ENCODE measurements at places on chromosomes 2 and 18.
A peak's percentile ranks its signal among the peaks of the same experiment; 100 is the strongest.

- no peak for DNase-seq
Observed at GRCh38 chr18:36191711-36192110, 4.4 kb downstream of the MOCOS start.

DNA sequence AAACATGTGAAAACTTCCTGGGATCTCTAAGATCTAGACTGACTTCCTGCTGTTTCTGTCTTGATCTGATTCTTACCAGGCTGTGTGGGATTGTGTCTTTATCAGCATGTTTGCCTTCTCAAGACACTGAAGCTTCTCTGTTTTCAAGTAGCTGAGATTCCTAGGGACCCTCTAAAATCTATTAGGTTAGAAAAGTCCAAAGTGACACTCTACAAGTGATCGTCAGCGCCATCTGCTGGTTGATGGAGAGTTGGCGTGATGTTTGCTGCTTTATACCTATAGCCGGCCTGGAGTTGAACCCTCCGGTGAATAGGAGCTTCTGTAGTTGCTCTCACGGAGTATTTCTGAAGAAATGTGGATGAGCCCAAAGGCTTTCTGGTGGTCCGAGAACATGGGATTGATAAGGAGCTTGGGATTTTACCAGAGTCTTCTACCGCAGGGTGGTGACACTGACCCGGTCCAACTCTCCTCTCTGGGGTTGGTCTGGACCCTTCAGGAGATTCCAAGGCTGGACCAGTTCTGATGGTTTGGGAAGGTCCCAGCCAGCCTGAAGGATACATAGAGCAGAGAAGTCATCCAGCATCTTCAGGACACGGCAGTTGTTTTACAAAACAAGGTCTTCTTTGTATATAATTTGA lies 96.0 kb upstream of the TTC39C start:
- DNase-seq, result peak; percentile 60

DNA sequence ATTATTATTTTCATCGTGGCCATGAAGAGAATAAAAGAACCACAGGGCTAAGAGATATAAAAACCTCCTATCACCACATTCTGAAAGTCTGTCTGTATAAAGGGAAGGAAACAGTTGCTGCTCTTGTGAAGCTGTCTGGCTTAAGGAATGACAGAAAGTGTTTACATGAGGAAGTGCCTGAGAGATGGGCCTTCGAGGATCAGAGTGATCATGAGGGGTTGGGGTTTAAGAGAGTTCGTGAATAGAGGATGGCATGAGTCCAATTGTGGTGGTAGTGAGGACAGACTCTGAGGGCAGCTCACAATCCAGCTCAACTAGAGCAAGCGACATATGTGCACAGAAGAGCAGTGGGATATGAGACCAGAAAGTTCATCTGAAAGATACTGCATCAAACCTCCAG lies 65.8 kb upstream of the PIEZO2 start:
- DNase-seq, result no peak

DNA sequence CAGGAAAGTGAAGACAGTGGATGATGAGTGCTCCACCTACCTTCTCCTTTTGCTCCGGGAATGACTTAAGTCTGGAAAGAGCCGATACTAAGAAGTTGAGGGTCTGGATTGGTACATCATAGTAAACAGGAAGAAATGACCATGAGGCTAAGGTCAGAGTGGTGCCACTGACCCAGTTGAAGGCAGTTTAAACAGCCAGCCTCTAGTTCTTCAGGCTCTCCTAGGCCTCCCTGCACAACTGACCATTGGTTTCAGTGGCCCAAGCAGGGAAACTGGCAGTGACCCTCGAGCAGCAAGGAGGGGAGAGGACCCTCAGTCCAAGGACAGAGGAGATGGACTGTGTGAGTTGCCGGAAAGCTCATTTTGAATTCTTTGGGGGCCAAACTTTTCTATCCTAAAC lies 119.1 kb downstream of the MAP4K4 start:
- no peak for DNase-seq

- DNase-seq, result no peak
Observed at GRCh38 chr18:49279041-49279440, 181.4 kb downstream of the DYM start.

GRCh38 chr2:54384301-54385203 lies 71.6 kb upstream of the SPTBN1 start:
- DNase-seq, result peak; percentile 75

DNA sequence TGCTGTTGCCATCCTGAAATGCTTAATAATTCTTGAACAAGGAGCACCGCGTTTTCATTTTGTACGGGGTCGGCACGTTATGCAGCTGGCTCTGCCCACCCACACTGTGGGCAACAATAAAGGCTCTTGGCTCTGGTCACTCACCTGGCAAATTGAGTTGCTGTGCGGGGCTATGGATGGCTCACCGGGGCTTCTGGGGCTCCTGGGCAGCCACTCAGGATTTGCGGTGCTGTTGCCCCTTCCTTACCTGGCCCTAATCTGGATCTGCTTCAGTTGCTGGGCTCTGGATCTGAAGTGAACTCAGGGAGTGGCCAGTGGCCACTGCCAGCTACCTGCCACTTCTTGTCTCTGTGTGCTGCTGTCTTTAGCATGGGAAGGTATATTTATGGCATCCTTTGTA lies 22.7 kb downstream of the RHOB start:
- no peak for DNase-seq

GRCh38 chr18:32425466-32425865 lies 45.2 kb downstream of the GAREM1 start:
- no peak for DNase-seq

GRCh38 chr2:72034353-72035095 lies 113.1 kb downstream of the CYP26B1 start:
- DNase-seq, result no peak

- DNase-seq, result no peak
Observed at GRCh38 chr2:1662606-1663180, 81.6 kb downstream of the PXDN start.

- DNase-seq, result no peak
Observed at GRCh38 chr2:170968205-170969003, 39.4 kb downstream of the GORASP2 start.

DNA sequence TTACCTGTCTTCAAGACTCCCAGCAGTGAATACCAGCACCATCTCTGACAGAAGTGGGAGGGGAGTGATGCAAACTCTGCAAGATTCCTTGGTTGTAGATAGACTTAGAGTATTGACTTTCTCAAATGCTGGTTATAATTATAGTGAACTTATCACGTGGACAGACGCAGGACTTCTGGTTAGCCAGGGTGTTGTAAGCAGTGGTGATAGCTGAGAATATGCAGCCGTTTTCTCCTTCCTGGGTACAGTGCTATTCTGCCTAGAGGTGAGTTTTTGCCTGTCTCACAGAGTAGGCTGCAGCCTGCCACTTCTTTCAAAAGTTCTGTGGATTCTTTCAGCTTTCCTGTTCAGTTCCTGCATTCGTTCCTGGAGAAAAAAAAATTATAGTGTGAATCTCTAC lies 733 bp upstream of the CXCR2 start:
- DNase-seq, result no peak

GRCh38 chr2:96631804-96632435 lies 6.2 kb downstream of the KANSL3 start:
- DNase-seq, result no peak

- no peak for DNase-seq
Observed at GRCh38 chr2:84441036-84441435, 18.0 kb downstream of the SUCLG1 start.

GRCh38 chr2:143225931-143226330 lies 96.7 kb downstream of the ARHGAP15 start:
- DNase-seq, result no peak

DNA sequence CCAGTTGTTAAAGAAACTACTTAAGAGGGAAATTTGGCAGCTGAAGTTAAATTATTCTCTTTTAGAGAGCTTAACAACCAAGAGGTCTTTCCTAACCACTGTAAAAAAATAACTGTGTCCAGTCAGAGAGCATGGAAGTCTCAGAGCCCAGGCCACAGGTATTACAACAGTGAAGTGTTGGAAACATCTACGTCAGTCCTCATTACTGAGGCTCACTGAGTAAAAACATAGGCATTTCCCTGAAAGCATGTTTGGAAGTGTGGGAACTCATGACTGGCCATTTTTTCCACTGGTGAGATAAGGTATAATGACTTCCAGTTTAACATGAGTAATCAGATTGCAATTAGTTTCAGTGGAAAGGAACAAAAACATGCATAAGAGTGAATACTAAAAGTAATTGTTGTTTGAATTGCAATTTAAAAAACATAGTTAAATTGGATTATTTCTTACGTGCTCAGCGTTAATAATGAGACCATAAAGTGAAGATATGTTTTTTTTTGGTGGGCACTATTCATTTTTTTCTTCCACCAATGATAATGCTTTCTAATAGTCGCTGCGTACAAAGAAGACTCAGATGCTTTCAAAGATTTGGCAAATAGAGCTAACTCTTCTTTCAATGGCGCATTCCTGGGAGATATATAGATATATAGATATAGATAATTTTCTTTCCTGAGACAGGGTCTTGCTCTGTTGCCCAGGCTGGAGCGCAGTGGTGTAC lies 60.8 kb downstream of the EFEMP1 start:
- no peak for DNase-seq

DNA sequence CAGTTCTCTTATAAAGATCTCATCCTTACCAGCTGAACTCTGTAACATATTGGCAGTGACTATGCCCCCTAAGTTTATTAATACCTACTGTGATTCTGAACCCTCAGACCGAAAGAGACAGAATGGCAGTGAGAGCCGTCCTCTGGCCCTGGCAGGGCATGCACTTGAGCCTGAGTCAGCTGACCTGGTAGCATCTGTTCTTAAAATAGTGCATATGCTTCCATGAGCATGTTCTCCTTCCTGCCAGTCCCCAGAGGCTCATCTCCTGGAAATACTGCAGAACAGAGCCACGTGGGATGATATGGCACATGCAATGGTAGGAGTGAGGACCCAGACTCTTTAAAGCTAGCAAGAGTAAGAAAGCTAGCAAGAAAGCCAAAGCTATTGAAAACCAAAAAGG lies 59.0 kb downstream of the RASGRP3 start:
- no peak for DNase-seq

DNA sequence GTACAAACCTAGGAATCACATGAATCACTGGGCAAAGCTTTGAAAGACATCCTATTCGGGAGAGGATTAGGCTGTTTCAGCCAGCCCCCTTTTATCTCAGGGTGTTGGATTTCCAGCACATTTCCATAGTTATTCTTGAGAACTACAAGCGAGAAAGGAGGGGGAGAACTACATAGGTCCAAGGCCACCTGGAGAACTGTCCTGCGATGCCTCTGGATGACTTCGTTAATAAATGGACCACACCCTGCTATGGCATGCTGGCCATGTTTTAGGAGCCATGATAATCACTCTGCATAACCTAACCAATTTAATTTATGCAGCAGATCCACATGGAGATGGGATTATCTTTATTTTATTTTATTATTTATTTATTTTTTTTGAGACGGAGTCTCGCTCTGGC lies 29.9 kb downstream of the RHBDD1 start:
- no peak for DNase-seq

DNA sequence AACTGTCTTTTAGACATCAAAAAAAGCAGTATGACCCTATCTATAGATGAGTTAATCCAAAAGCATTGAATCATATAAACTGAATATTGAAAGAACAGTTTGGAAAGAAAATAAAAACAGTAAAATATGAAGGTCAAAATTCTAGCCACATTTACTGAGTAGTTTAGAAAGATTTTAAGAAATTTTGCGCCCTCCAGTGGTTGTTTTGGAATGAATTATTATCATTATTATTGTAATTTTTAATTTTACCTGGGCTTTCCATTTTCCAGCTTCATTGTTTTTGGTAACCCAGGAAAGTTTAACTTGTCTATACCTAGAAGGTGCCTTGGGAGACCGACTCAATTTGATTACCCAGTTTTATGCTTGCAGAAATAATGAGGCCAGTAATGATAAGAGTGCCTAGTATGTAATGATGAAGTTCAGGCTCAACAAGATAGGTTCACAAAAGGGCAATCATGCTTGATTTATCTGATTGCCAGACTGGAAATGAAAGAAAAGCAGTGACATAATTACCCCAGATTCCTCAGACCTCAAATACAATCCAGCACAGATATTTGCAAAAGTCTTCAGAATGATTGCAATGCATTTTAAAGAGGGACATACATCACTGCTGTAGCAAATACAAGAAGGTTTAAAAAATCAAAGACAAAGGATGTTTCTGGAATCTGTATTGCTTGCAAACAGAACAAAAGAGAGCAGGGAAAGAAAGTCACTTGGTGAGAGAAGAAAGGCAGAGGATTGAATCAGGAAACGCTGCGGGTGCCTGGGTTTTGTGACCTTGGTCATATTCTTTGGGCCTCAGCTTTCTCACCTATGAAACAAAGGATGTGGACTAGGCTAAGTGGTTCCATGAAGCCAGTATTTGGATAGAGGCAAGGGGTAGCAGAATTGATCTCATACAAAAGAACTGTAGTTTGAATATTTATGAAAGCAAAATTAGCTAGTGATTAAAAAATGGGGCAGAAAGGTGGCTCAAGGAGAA lies 153.8 kb downstream of the MAP2 start:
- DNase-seq, result no peak

- no peak for DNase-seq
Observed at GRCh38 chr18:4357579-4357978, 97.5 kb downstream of the DLGAP1 start.

- no peak for DNase-seq
Observed at GRCh38 chr2:58120626-58121229, 74.1 kb downstream of the VRK2 start.

DNA sequence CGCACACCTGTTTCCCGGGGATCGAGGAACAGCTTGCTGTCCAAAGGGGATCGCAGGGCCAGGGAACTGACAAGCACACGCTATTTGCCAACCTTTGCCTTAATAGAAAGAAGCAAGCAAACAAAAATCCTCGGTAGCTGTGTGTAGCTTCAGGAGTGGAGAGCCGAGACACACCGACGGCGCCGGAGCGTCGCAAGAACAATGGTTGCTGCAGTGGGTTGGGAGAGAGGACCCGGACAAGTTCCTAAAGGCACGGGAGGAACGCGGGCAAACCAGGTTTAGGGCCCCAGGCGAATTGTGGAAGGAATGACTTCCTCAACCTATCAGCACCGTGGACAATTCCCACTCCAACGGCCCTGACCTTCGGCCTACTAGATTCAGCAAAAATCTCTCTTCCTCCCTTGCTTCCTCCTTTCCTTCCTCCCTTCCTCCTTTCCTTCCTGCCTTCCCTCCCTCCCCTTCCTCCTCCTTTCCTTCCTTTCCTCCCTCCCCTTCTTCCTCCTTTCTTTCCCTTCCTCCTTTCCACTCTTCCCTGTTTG lies 4.9 kb upstream of the NEUROD1 start:
- no peak for DNase-seq

DNA sequence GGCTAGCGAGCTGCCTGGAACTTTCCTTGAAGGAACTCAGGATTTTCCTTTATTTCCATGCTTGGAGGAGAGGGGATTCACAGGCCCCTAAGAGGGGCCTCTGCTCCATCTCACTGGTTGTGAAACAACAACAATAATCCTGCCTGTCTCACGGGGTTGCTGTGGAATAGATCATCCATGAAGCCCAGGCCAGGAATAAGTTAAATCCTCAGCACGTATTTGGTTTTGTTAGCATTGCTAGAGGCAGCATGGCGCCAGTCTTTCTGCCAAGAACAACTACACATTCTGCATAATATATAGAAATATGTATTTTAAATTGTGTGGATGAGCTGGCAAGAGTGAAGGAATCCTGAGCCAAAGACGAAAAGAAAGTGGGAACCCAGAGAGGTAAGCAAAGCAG lies 80.8 kb upstream of the L3MBTL4 start:
- DNase-seq, result no peak
